ENCODE measurements at places on chromosomes 7 and 10.

DNA sequence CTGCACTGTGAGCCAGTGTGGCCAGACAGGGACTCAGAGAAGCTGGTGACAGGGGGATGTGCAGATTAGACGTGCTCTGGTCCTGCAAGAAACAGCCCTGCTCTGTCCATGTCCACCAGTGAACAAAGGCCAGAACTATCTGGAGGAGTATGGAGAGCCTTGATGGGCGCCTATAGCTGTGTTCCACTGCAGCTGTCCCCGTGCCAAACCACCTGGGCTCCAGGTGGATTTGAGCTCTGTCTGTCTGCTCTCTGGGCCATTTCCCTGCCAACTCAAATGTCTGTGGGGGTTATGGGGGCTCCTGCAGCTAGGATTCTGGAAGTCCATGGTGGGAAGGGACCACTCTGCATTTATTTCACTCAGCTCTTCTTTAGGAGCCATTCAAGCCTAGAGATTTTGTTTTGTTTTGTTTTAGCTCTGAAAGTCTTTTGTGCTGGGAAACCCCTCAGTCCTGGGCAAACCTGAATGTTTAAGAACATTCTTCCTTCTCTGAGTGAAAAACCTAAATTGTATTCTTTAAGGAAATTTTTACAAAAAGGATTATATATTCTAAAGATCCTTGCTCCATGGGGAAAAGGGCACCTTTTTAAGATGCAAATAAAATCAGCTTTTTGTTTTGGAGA is 1039.5 kb upstream of the SORCS1 start:
- DNase-seq, result no peak

GRCh38 chr7:39946693-39947092 is 3.4 kb upstream of the CDK13 start:
- no peak for DNase-seq

GRCh38 chr7:154911862-154912455 is 91.0 kb downstream of the PAXIP1 start:
- DNase-seq, result no peak

DNA sequence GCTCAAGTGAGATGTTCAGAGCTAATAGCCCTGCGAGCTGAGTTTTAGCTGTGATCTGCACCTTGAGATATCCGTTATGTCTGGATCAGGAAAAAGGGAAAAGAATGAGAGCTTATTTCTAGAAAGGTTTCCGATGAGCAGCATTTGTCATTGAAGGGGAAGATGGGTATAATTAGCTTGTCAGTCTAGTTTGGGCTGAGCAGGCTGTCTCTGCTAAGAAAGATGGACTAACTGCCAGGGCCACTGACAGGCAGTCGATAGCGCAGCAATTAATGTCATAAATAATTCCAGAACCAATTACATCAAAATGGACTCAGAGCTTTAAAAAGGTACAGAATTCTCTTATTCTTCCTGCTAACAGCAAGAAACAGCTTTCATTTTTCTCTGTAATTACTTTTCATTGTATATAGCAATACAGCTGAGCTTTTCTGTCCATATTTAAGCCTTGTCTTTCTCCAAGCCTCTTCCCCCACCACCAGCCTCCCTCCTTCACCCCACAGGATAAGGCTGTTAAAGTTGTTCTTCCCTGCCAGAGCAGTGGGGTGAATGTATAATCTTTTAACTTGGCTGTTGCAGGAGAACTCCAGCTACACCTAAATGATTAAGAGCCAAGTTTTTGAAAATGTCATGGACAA is 1006.5 kb downstream of the KCNMA1 start:
- DNase-seq, result no peak

- no peak for DNase-seq
Measured at GRCh38 chr7:135645296-135645904, 16.9 kb upstream of the STMP1 start.
